ENCODE measurements at places on chromosomes 1 and 21. TPM values are rescaled to one million over a fixed set of nuclear protein-coding genes. Genes with fewer than 3 reads are reported as not detected.

The B3GALT5 gene
- total RNA-seq, result 5.7 TPM

The TNNI3K gene
- 7.0 TPM for total RNA-seq

DNA sequence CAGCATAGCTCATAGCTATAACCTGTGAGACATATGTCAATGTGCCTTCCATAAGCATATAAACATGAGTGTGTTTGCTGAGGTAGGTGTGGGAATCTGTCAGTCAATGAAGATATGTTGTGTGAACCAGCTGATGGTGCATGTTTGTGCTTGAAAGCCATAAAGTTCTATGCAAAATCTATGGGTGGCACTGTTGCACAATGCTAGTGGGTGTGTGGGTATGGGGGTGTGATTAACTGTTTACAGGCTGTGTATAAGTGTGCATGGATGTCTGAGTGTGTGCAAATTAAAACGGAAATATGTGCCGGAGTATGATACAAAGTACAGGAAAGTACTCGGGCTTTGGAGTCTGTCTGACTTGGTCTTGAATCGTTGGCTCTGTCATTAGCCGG, 1.0 kb upstream of the ATP2B4 start:
- DNase-seq, result peak; percentile 91

DNA sequence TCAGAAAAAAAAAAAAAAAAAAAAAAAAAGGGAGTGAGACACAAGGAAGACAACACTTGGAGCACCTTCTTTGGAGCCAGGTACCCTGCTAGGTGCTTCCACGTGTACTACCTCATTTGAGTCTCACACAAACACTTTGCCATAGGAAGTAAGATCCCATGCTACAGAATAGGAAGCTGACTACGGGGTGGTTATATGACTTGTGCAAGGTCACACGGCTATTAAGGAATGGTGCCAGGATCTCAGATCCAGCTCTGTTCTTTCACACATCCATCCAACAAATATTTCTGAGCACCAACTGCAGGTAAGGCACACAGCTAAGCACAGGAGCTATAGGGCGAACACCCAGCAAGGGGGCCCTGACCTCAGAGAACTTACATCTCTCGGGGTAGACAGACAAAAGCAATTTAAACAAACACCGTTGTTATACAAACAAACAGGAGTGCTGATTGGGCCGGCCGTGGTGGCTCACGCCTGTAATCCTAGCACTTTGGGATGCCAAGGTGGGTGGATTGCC, 22.4 kb downstream of the PTAFR start:
- DNase-seq, result no peak

The SRRM1 gene
- total RNA-seq, result 106 TPM

The OR6N1 gene
- not detected for total RNA-seq
